ENCODE measurements at places on chromosomes 16 and 17.

- DNase-seq: no peak
Observed at GRCh38 chr17:9360677-9361081, 214.9 kb downstream of the STX8 start.

- no peak for DNase-seq
Observed at GRCh38 chr17:42413464-42414040, 9.5 kb downstream of the CAVIN1 start.

DNA sequence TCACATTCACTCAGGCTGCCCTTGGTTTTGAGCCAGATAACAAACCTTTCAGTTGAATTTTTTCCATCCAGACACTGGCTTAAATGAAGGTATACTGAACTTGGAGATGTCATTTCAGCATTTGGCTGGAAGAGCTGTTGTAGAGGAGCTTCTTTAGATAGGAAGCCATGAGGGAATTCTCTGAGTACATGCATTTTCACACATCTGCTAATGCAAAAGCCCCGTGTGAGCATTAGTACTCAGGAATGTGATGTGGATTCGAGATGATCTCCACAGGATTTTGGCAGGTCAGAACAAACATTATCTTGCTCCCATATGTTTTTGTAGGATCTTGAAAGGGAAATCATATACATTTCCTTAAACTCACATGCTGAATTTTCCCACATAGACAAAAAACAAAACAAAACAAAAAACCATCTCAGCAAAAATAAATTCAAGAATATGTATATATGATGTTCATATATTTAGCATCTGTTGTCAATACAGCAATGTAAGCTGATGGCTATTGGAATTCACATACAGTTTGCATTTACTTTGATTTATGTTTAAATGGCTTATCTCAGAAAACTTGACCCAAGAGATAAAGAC lies 277.2 kb upstream of the TBX2 start:
- DNase-seq: no peak

DNA sequence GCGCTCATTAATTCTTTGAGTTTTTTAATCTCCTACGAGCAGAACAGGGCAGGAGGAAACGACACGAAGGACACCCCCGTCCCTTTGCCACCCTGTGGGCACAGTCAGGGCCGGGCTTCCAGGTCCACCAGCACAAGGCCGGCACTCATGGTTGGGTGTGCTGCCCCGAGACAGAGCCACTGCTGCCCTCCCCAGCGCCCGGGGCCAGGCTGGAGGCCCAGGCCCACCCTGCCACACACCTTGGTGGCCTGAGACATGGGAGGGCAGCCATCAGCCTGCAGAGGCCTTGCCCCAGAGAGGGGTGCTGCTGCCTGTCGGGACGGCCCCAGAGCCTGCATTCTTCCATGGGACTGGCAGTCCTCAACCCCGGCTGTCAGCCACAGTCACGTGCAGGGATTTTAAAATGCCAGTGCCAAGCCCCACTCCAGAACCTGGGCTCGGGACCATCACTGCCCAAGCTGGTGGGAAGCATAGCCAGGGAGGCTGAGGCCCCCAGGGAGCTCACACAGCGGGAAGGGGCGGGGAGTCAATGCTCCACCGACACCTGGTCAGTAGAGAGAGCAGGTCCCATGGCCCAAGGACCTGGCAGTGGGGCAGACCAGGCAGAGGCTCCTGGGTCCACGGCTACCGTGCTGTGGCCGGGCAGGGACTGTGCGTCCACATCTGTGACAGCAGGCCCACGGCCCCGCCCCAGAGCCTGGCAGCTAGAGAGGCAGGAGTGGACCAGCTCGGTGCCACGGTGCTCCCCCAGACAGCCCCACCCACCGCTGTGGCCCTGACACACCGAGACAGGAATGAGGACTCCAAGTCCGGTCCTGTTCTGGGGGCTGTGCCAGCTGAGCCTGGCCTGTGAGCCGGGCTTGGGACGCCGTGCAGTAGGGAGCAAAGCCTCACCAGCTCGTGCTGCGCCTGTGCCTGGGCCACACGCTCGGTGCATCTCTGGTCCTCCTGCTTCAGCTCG lies 27.5 kb downstream of the CEP131 start:
- DNase-seq: no peak

- DNase-seq: no peak
Observed at GRCh38 chr17:79070266-79070880, 4.3 kb upstream of the ENGASE start.

GRCh38 chr17:16466407-16466806 lies 25.6 kb downstream of the LRRC75A start:
- no peak for DNase-seq

- no peak for DNase-seq
Observed at GRCh38 chr16:65235339-65236177, 113.7 kb upstream of the CDH11 start.

DNA sequence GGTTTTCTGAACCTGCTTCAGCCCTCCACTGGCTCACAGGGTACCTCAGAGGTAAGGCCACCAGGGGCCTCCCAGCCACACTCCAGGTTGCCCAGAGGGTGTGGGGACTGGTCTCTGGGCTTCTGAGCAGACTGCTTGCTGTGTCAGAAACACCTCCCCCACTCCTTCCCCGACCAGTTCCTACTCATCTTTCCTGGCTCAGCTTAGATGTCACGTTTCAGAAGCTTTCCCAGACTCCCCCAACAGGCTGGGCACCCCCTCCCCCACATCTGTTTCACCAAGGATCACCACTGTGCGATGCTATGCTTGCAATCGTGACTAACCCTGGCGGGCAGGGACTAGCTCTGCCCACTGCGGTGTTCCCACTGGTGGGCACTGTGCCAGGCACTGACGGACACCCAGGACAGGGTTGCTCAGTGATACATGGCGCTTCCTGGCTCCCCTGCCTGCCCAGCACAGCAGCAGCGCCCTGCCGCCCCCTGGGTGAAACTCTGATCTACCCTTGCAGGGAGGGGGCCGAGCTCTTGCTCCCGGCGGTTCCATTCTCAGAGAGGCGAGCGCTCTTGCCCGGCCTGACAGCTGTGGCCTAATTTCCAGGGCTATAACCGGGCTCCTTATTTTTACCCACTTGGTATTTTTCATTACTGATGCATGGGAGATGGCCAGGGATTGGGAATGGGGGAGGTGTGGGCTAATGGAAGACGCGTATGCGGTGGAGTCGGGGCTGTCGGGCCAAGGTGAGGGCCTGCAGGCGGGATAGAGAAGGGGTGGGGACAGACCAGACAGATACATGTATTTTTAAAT lies 29.4 kb upstream of the MTSS2 start:
- peak; percentile 93 for DNase-seq

DNA sequence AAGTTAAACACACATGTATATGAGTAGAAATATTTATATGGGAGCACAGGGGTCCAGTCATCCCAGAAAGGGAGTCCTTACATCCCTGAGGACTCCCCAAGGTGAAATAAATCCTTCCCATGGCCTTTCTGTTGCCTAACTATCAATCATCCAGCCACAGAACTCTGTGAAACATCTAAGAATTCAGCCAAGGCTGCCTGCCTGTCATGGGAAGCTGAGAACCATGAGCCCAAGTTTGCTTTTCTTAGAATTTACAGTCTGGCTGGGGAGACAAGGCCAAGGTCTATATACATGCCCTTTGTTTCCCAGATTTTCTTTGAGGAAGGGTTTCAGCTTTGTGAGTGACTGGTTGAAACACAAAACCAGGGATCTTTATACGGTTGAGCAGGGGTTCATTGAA lies 15.8 kb downstream of the MYL4 start:
- DNase-seq: no peak

DNA sequence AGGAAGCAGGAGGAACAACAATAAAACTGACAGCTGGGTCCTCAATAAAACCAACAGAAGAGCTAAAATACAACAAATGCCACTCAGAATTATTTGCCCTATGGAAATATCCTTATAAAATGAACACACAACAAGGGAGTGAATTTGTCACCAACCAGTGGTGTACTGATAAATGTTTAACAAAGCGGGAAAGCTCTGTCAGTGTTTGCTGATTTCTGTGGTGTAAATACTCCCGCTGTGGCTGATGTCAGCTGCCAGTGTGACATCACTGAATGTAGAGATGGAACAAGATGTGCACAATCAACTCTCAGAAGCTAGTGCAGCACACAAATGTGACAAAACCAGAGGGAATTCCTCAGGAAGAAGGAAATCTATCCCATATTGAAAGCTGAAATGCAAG lies 51.9 kb downstream of the CDYL2 start:
- DNase-seq: no peak

GRCh38 chr17:42304187-42305030 lies 16.1 kb downstream of the STAT5A start:
- DNase-seq: no peak

DNA sequence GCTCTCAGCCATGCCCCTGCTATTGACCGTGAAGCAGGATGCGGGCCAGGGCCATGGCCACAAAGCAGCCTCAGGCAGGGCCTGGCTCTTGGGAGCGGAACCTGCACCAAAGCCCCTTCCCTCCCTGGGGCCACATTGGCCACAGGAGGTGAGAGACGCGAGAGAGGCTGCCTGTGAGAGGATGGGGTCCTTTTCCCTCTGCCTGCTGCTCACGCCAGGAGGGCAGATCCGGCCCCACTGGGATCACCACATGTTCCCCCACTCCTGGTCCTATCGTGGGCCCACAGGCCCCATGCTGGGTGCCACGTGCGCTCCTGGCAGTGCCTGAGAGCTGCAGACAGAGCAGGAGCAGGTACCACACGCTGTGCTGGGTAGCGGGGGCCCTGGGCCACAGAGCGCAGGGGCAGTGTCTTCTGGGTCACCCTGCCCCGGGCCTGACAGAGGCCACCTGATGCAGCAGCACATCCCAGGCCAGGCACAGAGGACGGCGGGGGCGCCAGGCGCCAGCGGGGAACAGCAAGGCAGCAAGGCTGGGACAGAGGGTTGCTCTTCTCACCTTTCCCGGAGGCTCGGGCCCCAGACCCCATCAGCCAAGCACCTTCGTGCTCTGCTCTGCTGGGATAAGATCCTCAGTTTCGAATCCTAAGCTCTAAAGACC lies 9.2 kb upstream of the NUDT16L1 start:
- no peak for DNase-seq

- no peak for DNase-seq
Observed at GRCh38 chr17:18859256-18859655, 1.3 kb downstream of the PRPSAP2 start.

GRCh38 chr16:68529931-68530701 lies 9.0 kb upstream of the ZFP90 start:
- DNase-seq: peak; percentile 94

- DNase-seq: no peak
Observed at GRCh38 chr17:46819906-46820351, 1.4 kb upstream of the WNT3 start.

DNA sequence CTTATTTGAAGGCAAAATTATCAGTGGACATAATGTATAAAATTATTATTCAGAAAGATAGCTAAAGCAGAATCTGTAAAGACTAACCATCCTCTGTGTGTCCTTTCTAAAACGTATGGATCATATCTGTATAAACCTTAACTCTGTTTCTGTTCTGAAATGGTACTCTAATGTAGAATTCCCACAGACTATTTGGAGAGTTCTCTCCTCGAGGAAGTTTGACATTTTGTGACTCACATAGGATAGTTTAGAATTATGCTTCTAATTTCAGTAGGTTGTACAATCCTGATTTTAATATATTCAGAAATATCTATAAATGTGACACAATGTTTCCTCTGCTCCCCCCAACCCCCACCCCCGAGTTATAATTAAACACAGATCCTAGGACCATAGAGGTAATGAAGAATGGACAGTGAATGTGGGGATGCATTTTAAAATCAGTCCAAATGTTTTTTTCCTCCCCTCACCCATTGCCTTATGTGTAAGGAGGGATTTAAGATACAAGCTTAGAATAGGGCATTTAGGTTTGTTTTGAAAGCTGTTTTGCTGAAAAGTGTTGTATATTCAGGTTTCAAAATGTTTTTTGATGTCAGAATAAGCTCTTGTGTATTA lies 66.8 kb downstream of the BCAS3 start:
- DNase-seq: no peak

- no peak for DNase-seq
Observed at GRCh38 chr16:8110572-8111514, 479.5 kb downstream of the TMEM114 start.

GRCh38 chr16:381012-381788 lies 578 bp downstream of the PGAP6 start:
- no peak for DNase-seq

- DNase-seq: peak; percentile 1
Observed at GRCh38 chr17:18319604-18320256, 4.6 kb downstream of the SMCR8 start.

DNA sequence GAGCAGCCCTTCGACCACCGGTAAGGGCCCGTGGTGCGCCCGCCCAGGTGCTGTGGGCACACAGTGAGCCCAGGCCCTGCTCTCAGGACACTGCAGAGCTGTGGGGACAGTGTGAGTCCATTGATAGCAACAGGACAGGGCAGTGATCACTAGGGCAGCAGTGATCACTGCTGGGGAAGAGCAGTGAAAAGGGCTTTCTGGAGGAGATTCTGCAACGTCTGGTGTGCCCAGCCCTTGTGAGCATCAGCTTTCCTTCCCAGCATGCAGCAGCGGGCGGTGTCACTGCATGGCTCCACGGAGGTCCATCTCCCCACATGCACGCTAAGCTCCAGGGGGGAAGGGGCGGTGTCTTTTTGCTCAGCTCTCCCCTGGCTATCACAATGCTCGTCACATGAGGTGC lies 32.1 kb downstream of the MAP1LC3B start:
- DNase-seq: no peak

DNA sequence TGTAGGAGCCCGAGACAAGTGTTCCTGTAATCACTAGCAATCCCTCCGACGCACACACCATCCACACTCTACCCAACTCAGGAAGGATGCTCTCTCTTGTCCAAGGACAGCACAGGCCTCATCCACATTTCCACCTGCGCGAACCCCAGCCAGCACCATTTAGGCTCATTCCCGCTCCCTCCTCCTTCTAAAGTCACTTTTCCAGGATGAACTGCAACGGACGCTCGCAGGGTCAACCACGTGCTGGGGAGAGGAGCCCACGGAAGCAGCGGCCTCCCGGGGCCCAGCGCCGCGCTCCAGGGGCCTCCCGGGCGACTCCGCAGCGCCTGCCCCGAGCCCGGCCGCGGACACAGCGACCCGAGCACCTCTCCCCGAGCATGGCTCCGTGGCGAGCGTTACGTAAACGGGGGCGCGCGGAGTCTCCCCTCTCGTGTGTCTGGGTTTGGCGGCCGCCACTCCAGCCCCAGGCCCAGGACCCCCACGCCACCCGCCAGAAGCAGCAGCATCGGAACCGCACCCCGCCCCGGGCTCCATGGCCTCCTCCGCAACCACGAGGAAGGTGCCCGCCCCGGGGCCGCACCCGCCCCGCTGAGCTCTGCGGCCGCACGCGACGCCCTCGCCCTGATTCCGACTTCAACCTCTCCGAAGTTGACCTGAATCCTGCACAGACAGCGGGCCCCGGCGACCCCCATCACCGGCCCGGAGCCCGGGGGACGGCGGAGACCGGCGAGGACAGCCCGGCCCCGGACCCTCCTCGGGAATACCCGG lies 668 bp downstream of the USP36 start:
- DNase-seq: peak; percentile 40

- DNase-seq: no peak
Observed at GRCh38 chr17:5874486-5874885, 195.7 kb upstream of the WSCD1 start.

- DNase-seq: no peak
Observed at GRCh38 chr16:81702506-81702905, 76.6 kb upstream of the PLCG2 start.

Data from NCI-H1092 treated with DMSO at 0.1 percent for 48 hours (cell line).